SK-N-DZ (cell line): ENCODE measurements at places on chromosomes 6 and 20.

DNA sequence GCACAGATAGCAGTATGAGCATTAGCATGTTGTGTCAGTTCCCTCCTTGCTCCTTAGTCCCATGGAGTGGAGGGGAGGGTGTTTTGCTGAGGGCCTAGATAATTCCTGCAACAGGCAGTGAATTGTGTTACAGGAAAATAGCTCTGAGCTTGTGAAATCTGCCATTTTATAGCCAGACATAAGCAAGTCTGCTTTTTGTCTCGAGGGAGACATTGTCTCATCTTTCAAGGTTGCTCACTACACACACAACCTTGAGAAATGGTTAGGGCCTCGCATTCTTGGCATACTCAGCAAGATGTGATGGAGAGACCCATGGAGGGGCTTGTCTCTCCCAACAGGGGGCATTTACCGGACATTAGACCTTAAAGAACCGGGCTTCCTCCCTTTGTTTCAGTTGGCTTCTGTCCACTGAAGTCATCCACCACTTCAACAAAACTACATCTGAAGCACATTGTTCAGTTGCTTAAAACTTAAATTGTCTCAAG lies 108.0 kb upstream of the FOXO3 start:
- DNase-seq, result no peak

DNA sequence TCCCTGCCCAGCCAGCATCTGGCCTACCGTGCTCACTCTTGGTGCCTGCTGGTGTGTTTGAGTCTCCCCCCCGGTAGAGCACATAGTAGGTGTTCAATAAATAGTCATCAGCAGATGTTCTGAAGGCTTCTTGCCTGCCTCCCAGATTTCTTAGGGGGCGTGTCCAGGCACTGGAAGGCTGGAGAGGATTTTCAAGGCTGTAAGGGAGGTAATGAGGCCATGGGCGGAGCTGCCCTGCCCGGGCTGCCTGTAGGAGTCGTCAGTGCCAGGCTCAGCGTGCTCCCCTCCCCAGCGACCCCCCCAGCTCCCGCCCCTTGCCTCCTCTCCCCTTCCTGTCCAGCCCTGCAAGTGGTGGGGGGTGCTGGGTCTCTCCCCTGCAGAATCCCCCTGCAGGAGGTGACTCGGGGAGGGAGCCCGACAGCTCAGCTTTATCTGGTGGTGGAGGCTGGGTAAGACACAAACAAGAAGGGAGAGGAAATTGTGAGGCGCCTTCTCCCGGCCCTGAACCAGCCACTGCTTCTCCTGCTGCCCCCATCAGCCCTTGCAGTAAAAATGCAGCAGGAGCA lies 55.9 kb downstream of the BCAS4 start:
- DNase-seq, result no peak

- peak; percentile 36 for DNase-seq
Observed at GRCh38 chr6:100099189-100100074, 105.4 kb upstream of the MCHR2 start.

DNA sequence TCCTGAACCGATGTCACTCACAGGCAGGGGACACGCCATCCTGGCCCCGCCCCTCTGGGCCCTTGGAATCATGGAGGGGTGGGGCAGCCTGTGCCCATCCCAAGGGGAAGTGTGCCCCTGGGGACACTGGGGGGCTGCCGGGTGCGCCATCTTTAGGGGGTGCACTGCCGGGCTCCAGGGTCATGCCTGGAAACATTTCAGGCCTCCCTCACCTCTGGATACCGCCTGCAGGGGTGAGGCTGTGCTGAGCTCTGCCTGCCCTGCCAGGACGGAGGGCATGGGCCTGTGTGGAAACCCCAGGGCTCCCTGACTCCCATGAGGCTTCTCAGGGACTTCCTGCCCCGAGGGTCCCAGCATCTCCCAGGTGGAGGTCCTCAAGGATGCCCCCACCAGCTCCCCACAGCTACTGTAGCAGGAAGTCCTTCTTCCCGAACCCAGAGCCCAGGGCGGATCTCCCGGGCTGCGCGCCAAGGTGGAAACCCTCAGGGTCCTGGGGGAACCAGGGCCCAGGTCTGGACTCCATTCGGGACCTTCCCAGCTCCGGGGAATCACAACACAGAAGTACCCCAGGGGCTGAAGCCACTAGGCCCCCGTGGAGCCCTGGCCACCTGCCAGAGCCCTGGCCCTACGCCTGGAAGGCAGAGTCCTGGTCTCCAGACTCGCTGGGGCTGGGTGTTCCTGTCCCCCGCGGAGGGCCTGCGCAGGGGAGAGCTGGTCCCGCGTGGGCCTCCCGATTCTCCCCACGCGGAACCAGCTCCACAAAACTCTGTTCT lies 15.6 kb downstream of the CHRNA4 start:
- DNase-seq, result no peak

DNA sequence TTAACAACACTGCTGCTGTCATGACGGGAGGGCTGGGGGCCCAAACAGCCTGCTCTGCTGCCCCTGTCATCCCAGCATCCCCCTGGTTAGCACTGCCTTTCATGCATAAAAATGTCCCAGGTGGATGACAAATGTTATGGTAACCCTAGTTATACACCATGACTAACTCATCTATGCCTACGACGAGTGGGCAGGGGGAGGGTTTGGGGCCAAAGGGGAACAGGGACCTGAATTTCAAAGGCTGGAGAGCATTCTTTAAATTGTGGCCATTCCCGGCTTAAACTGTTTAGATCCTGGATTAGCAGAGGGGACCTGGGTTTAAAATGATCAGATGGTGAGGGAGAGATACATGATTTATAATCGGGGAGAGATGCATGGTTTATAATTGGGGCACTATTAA lies 24.4 kb downstream of the GNAS-AS1 start:
- no peak for DNase-seq

DNA sequence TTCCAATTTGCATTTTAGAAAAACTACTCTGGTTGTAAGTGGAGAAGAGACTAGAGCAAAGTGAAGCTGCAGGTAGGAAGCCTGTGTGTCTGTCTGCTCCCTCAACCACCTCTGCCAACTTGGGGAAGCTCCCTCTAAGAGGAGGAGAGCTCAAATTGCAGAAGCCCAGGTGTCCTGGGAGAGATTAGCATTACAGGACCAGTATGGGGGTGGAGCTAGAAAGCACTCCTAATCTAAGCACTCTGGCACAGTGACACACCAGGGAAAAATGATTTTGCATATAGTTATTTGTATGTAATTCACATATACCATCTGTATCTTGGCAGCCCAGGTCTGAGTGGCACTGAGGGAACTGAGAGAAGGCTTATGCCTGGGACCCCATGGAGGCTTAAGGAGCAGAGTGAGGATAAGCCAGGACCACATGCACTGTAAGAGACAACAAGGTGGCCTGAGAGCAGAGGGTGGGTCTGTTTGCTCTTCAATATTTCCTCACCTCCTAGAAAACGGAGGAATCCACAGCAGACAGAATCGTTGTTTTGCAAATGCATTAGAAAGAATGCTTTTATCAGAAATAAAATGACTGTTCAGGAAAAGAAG lies 13.6 kb downstream of the GSTA2 start:
- DNase-seq, result no peak

GRCh38 chr6:106825156-106825555 lies 149.4 kb downstream of the CD24 start:
- DNase-seq, result no peak

- no peak for DNase-seq
Observed at GRCh38 chr6:113451049-113451448, 406.1 kb upstream of the MARCKS start.

DNA sequence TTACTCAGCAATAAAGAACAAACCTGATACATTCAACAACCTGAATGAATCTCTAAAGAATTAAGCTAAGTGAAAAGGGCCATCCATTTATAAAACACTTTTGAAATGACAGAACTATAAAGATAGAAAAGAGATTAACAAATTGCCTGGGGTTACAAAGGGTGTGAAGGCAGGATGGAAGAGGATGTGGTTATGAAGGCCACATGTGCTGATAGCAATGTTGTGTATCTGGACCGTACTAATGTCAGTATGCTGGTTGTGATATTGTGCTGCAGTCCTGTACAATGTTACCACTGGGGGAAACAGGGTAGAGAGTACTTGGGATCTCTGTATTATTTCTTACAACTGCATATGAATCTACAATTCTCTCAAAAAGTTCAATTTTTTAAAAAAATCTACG lies 36.4 kb downstream of the ELOVL5 start:
- no peak for DNase-seq

- no peak for DNase-seq
Observed at GRCh38 chr6:150993253-150993652, 127.8 kb downstream of the MTHFD1L start.

DNA sequence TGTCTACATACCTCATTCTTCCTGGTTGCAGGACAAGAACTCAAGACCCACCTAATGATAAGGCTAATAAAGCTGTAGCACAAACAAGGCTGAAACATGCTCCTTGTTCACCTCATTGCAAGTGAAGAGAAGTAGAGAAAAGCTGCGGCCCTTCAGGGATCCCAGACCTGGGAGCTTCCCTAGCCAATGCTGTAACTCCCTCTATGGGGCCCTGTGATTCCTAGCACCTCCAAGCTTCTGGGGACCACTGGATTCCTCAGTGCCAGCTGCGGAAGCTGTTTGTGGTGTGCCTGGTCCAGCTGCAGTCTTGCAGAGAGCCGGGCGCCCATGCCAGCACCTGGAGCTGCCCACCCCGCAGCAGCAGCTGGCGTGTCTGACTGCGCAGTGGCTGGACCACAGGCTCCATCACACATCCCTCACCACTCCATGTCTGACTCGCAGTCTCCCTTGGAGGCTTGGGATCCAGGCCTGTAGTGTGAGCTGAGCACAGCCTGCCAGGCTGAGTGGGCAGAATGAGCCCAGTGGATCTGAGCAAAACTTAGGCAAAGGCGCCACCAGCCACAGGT lies 737.2 kb upstream of the GJE1 start:
- no peak for DNase-seq

DNA sequence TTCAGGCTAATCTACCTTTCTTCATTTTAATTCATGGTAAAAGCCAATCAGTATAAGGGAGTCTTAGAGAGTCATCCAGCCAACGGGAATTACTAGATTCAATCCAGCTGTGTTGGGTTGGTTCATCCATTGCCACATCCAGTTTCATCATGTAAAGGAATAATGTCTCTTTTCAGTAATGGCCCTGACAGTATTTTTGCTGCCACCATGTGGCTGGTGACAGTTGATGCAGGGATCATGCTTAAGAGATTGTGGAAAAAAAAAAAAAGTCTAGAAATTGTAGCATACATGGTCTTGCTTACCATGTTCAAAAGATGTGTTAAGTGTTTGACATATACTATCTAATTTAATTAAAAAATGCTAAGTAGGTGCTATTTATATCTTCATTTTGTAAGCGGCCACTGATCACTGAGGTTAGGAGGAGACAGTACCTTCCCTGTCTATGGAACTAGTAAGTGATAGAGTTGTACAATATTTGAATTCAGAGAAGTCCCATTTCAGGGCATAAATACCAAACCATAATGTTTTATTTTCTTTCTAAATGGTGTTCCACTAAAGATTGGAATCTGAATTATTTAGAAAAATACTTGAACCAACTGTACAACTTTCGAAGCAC lies 135.9 kb downstream of the KHDRBS2 start:
- DNase-seq, result peak; percentile 46

- DNase-seq, result peak; percentile 57
Observed at GRCh38 chr6:70310063-70310694, 7.3 kb upstream of the COL9A1 start.

DNA sequence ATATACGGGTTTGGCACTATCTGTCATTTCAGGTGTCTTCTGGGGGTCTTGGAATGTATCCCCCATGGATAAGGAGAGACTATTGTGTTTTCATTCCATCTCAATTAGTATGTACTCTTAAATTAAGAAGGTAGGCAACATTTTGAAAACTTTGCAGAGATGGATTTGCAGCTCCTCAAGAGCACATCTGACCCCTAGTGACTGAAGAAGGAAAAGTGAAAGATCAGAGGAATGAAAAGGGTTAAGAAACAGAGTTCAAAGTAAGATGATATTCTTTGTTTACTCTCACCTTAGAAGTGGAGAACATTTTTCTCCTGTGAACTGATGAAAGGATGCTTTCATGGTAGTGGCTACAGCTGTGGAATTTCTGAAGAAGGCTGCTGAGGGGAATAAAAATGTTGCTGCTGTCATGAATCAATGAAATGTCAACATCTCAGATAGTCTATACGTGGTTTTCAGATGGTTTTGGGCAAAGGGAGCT lies 41.5 kb downstream of the SH3BGRL2 start:
- DNase-seq, result peak; percentile 10

- DNase-seq, result no peak
Observed at GRCh38 chr6:18405477-18406293, 18.5 kb downstream of the RNF144B start.

DNA sequence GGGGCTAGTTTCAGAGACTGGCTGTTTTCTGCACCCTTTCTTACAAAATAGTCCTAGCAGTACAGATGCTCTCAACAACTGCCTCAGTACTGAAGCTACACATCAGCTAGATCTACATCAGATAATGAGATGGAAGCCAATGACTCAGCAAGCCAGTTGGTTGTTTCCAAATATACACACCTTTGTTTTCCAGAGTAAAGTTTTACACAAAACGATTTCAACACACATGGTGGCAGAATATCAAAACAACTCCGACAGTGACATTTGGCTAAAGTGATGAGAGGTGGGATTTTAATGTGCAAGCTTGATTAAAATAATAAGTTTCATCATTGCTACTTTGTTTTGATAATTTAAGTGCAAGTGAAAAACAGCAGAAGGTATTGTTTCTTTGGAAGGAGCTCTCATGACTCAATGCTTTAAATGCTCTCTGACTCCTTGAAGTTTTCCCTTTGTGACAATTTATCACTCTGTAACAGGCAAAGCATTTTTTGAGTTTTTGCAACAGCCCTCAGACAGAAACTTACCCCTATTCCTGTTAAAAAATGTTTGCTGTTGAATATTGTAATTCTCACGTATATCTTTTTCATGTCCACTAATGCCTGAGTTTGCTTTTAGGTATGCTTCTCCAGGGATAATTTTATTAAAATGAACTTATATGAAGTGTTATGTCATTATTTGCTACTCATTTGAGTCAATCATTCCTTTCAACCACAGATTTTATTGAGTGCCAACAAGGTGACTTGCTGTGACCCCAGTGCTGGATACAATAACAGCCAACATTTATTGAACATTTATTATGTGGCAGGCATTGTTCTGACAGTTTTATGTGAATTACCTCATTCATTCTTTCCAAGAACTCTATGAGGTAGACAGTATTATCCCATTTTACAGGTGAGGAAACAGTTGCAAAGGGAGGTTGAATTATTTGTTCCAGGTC lies 882.0 kb downstream of the TFAP2A start:
- no peak for DNase-seq

GRCh38 chr6:120894077-120894476 lies 440.2 kb downstream of the TBC1D32 start:
- DNase-seq, result no peak
